Aorta (tissue), 5 donors: ENCODE measurements at places on chromosomes 11 and 22. TPM values are rescaled to one million over a fixed set of nuclear protein-coding genes. Genes with fewer than 3 reads are reported as not detected.

GRCh38 chr22:47786650-47787290 is 1024.3 kb downstream of the TBC1D22A start:
- H3K27ac ChIP-seq: no peak overlapping the region
- H3K36me3 ChIP-seq: no peaks in the 10 kb centered on the region
- DNase-seq: no peak
- no peaks in the 10 kb centered on the region for H3K4me1 ChIP-seq
- no peak overlapping the region for H3K4me3 ChIP-seq

GRCh38 chr11:94125407-94126115 is 3.1 kb upstream of the PANX1 start:
- H3K4me3 ChIP-seq: no peak overlapping the region
- H3K4me1 ChIP-seq: no peaks in the 10 kb centered on the region
- no peak for DNase-seq
- no peaks in the 10 kb centered on the region for H3K36me3 ChIP-seq
- no peak overlapping the region for H3K27ac ChIP-seq

- no peaks in the 10 kb centered on the region for H3K36me3 ChIP-seq
- H3K4me3 ChIP-seq: no peak overlapping the region
- no peak for DNase-seq
- no peaks in the 10 kb centered on the region for H3K27me3 ChIP-seq
Observed at GRCh38 chr22:32846780-32847491, 45.4 kb downstream of the TIMP3 start.

- H3K4me3 ChIP-seq: no peak overlapping the region
- no peaks in the 10 kb centered on the region for H3K4me1 ChIP-seq
Observed at GRCh38 chr11:84188521-84188920, 902.4 kb upstream of the CCDC90B start.

DNA sequence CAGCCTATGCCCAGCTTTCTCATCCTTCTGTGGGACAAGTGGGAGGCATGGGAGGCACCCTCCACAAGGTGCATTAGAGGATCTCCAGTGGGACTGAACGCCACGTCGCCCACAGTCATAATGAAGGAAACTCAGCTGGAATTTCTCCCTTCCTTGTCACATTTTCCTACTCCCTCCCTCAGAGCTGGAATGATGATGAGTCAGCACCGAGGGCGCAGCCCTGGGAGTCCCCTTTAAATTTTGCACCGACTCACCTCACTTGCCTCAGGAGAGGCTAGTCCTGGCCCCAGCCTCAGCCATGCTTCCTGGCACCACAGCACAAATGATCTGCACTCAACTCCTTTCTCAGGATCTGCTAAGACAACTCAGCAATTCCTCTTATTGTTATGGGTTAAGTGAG is 34.3 kb downstream of the DBX1 start:
- H3K4me3 ChIP-seq: no peak overlapping the region
- H3K4me1 ChIP-seq: no peaks in the 10 kb centered on the region
- H3K36me3 ChIP-seq: no peaks in the 10 kb centered on the region
- H3K27me3 ChIP-seq: no peaks in the 10 kb centered on the region
- H3K27ac ChIP-seq: no peak overlapping the region
- DNase-seq: no peak

DNA sequence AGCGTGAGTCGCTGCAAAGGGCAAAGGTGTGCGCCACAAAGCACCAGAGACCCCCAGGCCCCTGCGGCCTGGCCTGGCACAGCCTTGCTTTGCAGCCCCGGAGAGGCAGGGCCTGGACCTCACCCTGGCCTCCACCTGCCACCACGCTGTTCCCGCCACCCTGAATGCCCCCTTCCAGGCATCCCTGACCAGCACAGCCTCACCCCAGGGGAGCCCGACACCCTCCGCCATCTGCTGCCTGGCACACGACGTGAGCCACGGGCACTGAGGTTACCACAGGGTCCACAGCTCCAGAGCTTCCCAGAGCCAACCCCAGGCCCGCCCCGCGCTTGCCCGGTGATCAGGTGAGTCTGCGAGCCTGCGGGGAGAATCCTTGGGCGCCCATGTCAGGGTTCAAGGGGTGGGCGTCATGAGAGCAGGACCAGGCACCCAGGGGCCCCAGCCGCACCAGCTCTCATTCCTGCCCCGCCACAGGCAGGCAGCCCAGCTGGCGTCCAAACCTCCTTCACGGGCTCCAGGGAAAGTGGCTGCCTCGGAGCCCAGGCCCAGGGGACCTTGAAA is 171.3 kb downstream of the BRD1 start:
- H3K36me3 ChIP-seq: no peaks in the 10 kb centered on the region
- H3K4me1 ChIP-seq: no peaks in the 10 kb centered on the region
- no peak overlapping the region for H3K4me3 ChIP-seq

GRCh38 chr11:60455531-60456042 is at the start of gene MS4A1:
Gene MS4A1 (plus strand): TSS chr11:60455847. CDS start chr11:60462375, 6,528 bp downstream.
- DNase-seq: no peak
- no peaks in the 10 kb centered on the region for H3K4me1 ChIP-seq
- H3K27ac ChIP-seq: no peak within 1 kb of the TSS

The NRXN2 gene
- 21.6 TPM for total RNA-seq

The POU2AF2 gene
- not detected for total RNA-seq
